ENCODE measurements at places on chromosomes 4 and X.

- no peak for DNase-seq
Measured at GRCh38 chr4:176308441-176308840, 11.3 kb upstream of the SPCS3 start.

DNA sequence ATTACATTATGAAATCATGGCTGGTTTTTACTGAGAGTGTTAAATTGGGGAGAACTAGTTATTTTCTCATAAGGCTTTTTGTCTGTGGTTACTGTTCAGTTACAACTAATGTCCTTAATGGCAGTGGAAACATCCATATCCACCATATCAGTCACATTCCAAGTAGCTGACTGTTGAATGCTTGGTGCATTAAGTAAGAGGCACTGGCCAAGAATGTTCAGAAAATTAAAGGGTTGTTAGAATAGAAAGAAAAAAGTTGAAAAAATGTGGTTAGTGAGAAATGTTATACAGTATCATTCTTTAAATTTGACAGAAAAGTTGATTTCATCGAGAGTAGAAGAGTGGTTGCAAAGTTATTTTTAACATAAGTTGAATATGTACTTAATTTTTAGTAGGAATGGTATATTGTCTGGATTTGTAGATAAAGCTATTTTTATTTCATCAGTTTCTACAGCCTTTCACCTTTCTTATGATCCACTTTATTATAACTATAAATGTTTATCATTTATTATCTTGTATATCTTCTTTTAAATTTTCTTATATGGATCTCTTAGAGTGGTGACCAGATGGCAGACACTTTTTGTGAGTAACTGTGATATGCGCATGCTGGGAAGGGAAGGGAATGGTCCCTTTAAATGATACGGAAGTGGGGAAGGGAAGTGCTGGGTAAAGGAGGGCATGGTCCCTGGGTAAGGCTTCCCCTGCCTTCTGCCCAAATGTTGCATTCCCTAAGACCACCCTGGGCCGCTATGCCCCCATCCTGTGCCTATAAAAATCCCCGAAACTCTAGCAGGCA lies 2407.1 kb downstream of the ARAP2 start:
- no peak for DNase-seq

- DNase-seq = no peak
Measured at GRCh38 chr4:52957220-52957686, 95.1 kb downstream of the RASL11B start.

DNA sequence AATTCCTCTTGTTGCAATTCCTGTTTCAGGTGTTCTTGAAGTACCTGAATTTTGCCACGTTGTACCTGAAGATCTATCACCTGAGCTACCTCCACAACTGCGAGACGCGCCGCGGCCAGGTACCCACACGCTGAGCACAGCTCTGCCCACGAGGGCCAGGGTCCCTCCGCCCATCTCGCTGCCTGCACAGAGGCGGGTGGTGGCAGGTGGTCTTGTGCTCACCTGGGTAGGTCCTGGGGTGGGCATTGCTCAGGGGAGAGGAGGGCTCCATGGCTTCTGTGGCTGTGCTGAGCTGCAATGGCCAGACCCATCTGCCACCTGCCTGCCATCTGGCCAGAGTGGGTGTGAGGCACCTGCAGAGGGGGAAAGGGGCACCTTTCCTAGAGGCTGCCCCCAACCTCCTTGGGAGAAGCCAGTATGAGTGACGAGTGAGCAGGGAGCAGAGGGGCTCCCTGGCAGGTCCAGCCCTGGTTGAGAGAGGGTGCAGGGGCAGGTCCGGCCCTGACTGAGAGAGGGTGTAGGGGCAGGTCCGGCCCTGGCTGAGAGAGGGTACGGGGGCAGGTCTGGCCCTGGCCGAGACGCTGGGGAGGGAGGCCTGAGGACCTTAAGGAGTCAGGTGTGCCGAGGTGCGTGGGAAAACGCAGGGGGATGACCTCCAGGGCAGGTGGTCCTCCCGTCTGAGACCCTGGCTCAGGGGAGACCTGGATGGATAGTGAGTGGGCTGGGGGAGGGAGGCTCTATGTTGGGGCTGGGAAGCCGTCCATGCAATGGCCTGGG lies 10.7 kb downstream of the PDE6B start:
- no peak for DNase-seq
